ENCODE measurements at places on chromosomes 5 and 9.
A peak's percentile ranks its signal among the peaks of the same experiment; 100 is the strongest.

DNA sequence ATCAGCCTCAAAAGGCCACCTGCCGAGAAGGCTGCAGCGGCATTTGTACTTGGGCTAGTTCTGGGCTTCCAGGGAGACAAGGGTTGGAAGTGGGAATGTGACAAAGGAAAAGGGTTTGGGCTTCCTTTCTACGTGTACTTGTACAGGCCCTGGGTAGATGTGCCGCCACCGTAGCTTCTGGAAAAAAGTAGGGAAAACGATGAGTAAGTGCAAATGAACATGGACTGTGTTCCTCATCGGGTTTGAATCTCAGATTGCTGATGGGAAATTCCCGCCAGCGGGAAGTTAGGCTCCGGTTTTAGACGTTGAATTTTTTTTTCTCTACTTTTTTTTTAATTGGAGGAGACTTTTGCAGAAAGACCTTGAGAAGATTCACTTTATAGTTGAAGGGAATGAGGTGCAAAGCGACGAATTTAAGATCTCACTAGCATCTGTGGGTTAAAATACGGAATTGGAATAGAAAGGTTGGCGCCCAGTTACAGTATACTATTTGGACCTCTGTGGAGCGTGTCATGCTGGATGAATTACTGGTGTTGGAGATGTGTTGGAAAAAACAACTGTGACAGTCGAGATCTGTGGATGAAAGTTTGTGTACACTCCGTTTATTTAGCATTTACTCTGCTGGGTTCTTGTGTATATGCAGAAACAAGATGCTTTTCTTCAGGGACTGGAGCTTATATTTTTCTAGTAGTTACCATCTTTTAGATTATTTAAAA, 1.2 kb downstream of the G3BP1 start:
- peak; percentile 20 for DNase-seq

- no peak for DNase-seq
These were observed 32.0 kb downstream of the DAPK1 start for GRCh38 chr9:87529671-87530070.

- no peak for DNase-seq
These were observed 184.5 kb upstream of the PTGER4 start for GRCh38 chr5:40495237-40495635.

GRCh38 chr9:129201289-129201688, 23.2 kb upstream of the IER5L start:
- DNase-seq = no peak

DNA sequence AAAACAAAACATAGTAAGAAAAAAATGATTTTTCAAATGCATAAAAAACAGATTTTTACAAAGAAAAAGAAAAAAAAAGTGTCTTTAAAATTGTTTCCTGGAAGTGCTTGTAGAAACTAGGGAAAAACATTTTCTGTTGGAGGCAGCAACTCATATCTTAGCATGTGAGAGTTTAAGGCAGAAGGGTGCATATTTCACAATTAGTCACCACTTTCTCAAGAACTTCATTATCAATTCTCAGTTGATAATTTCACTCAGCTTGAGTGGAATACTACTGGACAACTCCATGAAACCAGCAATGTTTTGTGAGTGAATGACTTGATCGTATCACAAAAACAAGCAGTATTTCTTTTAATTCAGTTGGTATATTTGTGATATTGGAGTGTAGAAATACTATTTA, 508.3 kb upstream of the DAB2 start:
- DNase-seq = no peak

DNA sequence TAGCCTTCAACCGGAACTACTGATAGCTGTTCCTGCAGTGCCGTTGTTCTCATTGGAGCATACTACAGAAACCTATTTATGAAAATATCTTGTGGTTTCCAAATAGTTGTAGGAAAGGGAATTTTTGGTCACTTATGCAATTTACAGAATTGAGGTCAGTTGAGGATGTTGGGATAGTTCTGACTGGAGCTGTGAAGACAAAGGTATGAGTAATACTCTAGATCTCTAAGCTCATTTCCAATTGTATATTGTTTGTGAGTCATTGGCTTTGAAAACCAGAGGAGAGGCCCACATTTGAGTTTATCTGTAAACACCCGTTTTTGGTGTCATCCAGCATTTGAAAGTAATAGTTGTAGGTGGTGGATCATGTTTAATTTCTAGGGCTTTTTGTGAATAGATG, 561.3 kb upstream of the WWC1 start:
- DNase-seq = no peak

GRCh38 chr9:21634951-21635350, 152.8 kb upstream of the IFNE start:
- no peak for DNase-seq

- no peak for DNase-seq
These were observed 72.3 kb downstream of the GNA14 start for GRCh38 chr9:77575785-77576184.

DNA sequence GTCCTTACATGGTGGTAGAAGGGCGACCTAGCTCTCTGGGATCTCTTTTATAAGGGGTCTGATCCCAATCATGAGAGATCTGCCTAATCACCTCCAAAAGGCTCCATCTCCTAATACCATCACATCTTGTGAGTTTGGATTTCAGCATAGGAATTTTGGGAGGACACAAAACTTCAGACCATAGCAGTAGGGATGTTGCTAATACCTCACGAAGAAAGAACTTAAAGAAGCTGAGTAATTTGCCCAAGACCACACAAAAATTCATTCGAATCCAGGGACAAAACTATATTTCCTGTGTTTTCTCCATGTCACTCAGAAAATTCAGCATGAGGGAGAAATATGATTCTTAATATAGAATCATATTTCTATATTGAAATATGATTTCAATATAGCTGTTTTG, 32.7 kb downstream of the MTAP start:
- no peak for DNase-seq

- no peak for DNase-seq
These were observed 82.7 kb downstream of the EGFLAM start for GRCh38 chr5:38341056-38341455.

DNA sequence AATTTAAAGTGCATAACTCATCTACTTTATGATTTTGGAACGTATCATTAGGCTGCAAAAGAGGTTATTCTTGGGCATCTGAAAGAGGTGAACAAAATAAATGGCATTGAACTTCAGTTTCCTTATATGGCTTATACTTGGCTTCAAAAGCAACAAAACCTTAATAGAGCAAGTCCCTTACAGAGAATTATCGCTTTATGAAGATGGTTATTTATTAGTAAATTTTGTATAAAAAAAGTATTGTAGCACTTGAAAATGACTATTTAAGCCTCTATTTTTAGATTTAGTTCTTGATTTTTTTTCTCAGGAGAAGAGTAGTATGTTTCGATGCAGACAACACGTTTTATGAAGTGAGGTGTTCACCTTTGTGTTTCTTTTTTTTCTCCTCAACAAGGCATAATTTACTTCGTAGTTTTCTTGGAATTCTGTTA, 2.0 kb downstream of the ERBIN start:
- DNase-seq = peak; percentile 11

- DNase-seq = no peak
These were observed 416.4 kb upstream of the CD180 start for GRCh38 chr5:67612961-67613360.

GRCh38 chr5:151719228-151720000, 32.7 kb upstream of the SPARC start:
- no peak for DNase-seq

DNA sequence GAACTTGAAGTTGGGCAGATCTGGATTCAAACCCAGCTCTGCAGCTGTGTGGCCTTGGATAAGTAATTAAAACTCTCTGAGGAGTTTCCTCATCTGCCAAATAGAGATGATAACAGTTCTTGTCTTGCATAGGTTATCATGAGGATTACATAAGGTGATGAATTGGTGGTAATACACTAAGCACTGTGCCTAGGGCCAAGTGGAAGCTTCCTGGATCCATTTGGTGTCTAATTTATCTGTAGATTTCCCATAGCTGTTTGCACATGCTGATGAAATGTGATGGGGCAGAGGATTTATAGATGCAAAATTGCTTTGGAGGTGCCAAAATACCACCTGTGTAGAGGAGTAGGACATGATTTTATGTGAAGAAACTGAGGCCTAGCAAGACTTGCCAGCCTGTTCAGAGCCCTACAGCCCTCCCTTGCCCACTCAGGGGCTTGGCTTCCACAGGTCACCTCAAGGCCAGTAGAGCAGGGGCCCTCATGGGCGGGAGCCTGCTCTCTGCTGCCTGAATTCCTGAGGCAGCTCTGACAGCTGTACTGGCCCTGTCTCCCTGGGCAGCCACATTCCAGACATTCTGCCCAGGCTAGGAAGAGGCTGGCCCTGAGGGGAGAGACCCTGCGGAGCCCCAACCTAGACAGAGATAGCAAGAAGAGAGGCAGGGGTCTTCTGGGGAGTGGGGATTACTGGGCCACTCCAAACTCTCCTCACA, 5.9 kb upstream of the FAT2 start:
- no peak for DNase-seq

DNA sequence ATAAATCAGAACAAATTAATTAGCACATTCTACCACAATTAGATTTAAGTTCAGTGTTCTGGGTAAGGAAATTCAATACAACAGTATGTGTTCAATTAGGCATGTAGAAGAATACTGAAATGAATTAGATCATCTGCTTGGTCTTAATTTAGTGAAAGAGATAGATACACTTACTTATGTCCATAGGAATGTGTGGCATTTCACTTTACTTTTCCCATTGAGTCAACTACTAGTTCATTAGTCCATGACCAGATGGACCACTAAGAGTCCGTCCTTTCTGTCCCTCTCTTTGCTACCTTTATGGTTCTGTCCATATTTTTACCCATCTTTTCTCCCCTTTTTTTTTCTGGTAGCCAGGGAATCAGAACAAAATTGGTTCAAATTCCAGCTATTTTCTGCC, 276.9 kb downstream of the OSTF1 start:
- no peak for DNase-seq

- DNase-seq = no peak
These were observed 65.5 kb downstream of the NR3C1 start for GRCh38 chr5:143337946-143338345.

- DNase-seq = no peak
These were observed 378.8 kb downstream of the OSTF1 start for GRCh38 chr9:75467142-75467541.
